NCI-H1105 treated with DMSO at 0.1 percent for 48 hours (cell line): ENCODE measurements at places on chromosomes 1 and 21.
A peak's percentile ranks its signal among the peaks of the same experiment; 100 is the strongest.

- DNase-seq = no peak
Measured at GRCh38 chr1:54297596-54298283, 97.8 kb downstream of the MRPL37 start.

GRCh38 chr1:9612162-9612845, 23.6 kb downstream of the TMEM201 start:
- no peak for DNase-seq

DNA sequence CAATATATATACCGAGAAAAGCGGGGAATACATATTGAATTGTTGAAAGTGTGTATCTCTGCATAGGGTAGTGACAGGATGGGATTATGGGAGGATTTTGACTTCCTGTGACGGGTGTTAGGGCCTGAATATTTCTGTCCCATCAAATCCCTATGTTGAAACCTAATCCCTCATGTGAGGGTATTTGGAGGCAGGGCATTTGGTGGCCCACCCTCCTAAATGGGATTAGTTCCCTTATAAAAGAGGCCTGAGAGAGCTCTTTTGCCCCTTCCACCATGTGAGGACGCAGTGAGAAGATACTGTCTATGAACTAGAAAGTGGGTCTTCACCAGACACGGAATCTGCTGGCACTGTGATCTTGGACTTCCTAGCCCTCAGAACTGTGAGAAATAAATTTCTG, 137.3 kb downstream of the ZSCAN20 start:
- no peak for DNase-seq

DNA sequence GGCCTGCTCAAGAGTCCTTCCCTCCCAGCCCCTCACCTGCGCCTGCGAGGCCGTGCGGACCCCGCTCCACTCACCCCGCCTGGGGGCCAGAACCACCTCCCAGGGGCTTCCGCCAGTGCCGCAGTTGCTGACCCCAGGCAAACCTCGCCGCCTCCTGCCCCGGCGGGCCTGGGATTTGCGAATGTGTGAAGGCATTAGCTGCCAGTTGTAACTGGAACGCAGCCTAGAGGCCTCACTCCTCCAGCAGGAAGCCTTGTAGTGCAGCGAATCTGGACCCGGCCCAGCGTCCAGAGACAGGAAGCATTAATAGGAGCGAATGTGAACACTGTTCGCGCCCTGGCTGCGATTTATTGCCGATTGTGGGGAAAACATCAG, 140.9 kb upstream of the ARHGEF16 start:
- DNase-seq = no peak

- peak; percentile 89 for DNase-seq
Measured at GRCh38 chr1:110190282-110190929, 19.7 kb upstream of the KCNC4 start.

DNA sequence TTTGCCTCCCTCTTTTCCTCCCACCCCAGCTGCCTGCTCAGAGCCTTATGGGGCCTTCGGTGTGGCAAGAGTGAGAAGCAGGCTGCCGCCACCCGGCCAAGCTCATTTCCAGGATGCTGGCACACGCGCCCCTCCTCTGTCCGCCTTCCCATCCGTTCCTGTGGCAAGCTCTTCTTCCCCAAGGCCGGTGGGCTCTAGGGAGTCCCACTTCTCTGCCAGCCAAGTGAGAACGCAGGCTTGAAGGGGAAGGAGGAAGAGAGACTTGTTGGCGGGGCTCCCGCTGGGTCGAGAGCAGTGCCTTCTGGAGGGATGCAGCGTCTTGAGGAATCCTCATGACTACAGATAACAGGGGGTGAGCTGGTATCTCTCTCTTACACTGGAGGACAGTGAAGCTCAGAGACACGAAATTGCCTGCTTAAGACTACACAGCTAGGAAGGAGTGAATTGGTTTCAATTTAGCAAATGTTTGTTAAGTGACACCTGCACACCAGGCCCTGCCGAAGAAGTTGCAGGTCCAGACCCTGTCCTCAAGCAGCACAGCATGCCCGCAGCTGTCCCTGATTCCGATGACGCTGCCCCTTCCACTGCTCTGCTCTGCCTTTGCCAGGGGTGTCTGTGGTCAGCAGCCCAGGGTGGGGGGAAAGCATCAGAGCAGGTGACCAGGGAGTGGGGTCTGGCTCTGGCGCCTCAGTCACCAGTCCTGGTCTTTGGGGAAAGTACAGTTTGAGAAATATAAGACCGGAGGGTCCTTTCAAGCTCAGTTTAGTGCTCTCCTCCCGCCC, 40.1 kb upstream of the FOXO6 start:
- DNase-seq = no peak

GRCh38 chr1:168453056-168453455, 90.7 kb downstream of the XCL2 start:
- DNase-seq = peak; percentile 70

DNA sequence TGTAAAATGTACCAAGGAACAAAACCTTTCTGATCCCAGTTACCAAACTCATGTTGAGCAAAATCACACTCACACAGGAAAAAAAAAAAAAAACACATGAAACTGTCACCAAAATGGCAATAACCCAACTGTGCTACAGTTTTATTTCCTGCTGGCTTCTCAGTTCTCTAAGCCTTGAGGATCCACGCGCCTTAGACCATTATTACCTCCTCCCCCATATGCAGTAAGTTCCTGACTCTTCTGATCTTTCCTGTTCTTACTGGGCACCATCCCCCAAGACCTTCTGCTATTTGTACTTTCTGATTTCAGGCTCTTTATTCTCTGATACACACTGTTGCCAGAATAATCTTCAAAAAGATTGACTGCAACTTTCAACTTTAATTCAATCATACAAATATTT, 79.6 kb downstream of the SLC45A1 start:
- DNase-seq = no peak

- no peak for DNase-seq
Measured at GRCh38 chr1:245464290-245464689, 309.5 kb downstream of the KIF26B start.

- no peak for DNase-seq
Measured at GRCh38 chr1:100930494-100930893, 34.6 kb downstream of the SLC30A7 start.

GRCh38 chr1:232510367-232511110, 119.4 kb downstream of the SIPA1L2 start:
- no peak for DNase-seq

GRCh38 chr1:194225821-194226220, 1039.4 kb upstream of the B3GALT2 start:
- no peak for DNase-seq

- no peak for DNase-seq
Measured at GRCh38 chr1:183989078-183989577, 48.4 kb downstream of the COLGALT2 start.

GRCh38 chr1:45654540-45655280, 30.9 kb upstream of the CCDC17 start:
- DNase-seq = no peak

GRCh38 chr1:86552376-86552775, 5.5 kb downstream of the CLCA4 start:
- no peak for DNase-seq

DNA sequence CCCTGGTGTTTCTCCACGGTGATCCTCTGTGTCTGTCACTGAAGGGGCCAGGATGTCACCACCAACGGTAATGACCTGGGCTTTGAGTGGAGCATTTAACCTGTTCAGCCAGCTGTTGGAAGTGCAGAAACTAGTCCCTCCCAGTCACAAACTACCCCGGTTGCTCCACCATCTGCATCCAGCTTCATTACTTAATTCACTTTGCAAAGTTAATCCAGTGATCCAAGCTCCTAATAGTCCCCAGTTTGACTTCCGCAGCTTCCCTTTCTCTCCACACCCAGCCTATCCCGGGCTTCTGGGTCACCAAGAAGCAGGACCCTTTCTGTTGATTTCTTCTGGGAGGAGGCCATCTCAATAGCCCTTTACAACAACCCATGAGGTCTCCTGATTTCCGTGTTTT, 63.5 kb downstream of the MDM4 start:
- DNase-seq = no peak

GRCh38 chr1:15650433-15650832, 33.2 kb downstream of the DDI2 start:
- no peak for DNase-seq

GRCh38 chr21:46268371-46268770, 17.0 kb downstream of the MCM3AP start:
- no peak for DNase-seq

- no peak for DNase-seq
Measured at GRCh38 chr1:237692255-237692654, 198.5 kb downstream of the ZP4 start.

DNA sequence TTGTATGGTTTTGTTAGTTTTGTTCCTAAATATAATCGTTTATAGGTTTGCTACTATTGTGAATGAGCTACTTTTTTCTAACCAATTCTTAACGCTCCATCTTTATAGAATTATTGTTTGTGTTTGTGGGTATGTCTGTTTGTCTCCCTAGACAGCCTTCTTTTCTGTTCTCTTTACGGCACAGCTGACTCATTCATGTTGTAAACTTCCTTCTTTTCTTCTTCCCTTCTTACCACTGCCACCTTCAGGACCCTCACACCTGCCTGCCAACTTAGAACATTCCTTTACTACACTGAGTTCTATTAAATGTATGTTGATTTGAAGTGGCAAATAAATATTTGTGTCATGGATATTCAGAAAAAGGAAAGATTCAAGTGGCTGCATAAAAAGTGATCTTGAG, 29.1 kb downstream of the AK5 start:
- no peak for DNase-seq

GRCh38 chr1:110636149-110636935, 30.2 kb upstream of the KCNA2 start:
- no peak for DNase-seq

DNA sequence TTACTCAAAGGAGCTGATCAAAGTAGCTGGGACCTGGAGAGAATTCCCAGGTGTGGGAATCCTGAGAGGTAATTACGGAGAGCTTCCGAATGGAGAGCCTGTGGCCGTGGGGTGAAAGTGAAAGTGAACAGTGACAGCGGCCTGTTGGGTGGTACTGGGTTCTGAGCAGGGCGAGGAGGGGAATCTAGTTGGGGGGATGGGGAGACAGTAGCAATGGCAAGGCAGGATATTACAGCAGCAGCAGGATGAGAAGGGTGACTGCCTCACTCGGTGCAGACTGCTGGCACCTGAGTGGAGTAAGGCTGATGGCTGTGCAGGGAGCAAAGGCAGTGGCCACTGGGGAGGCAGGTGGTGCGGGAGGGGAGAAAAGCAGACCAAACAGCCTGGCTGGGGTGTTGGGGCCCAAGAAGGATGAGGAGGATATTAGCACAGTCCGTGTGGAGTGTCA, 70.3 kb upstream of the PRDX6 start:
- no peak for DNase-seq

DNA sequence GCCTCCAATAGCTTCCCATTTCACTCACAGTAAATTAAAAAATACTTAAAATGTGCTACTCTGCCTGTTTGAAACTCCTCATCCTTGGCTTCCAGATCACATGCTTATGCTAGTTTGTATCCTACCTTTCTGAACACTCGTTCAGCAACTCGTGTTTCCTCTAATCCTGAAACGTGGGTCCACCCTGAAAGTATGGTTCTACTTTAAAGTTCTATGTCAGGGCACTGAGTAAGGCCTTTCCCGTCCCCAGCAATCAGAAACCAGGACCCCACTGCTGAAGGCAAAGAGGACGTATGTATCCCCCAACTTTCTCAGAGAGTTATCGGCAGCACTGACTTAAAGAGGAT, 419 bp upstream of the TSEN15 start:
- DNase-seq = peak; percentile 42

DNA sequence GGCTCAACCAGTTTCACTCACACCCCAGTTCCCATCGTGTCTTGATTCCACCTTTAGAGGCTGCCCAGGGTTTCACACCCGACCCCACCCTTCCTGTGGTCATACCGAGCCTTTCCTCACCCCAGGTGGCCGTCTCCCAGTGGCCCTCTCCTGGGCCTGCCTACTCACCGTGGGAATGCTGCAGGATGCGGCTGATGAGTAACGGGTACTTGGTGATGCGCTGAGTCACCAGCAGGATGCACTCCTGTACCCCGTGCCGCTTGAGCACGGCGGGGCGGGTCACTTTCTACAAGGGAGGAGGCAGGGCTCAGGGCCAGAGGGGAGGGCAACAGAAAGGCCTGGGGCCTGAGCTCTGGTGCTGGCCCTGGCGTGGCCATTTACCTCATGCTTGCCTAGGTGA, 16.4 kb downstream of the ARHGEF2 start:
- no peak for DNase-seq

DNA sequence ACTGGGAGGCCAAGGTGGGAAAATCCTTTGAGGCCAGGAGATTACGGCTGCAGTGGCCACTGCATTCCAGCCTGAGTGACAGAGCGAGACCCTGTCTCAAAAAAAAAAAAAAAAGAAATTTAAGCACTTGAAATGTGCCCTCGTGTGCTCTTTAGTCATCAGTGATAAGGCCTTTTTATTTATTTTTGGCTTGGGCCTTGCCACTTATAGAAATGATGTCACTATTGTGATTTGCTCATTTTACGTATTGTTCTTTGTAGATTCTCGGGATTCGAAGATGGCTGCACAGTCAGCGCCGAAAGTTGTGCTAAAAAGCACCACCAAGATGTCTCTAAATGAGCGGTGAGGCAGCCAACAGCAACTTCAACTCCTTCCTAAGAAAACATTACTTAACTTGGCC, 2.4 kb downstream of the CHTOP start:
- DNase-seq = no peak

DNA sequence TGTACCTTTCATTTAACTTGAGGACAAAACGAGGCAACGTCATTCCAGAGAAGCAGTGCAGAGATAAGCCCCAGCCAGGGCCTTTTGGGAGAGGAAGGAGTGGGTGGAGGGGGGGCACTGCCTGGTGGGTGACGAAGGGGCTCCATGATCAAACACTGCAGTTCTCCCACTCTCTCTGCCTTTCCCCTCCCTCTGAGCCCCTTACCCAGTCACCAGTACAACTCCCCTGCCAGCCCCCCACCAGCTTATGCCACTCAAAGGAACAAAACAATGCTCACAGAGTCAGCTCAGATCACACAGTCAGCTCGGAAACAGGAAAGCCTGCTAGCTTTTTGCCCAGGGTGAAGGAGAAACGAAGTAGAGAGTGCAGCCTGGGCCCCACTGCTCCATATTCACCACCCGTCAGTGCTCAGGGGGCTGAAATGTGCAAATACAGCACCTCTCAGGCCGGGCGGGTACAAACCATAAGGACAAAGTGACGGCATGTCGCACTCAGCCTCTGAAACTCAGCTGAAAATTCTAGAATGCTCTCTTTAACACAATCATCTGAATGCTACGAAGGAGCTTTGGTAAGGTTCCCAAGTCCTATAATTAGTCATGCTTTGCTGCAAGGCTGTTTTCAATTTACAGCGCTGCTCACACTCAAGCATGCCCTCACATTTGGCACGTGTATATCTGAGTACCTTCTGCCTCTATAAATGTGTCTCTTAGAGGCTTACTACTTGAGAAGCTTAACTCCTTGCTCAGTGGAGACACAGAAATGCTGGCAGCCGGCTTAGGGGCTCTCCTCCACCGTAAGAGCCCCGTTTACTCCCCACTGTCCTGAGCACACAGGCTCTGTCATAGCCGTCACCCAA, 65.8 kb upstream of the RAB4A start:
- DNase-seq = no peak

- no peak for DNase-seq
Measured at GRCh38 chr1:209749205-209749604, 6.6 kb upstream of the TRAF3IP3 start.

- peak; percentile 75 for DNase-seq
Measured at GRCh38 chr21:41631564-41632461, 123.9 kb upstream of the TMPRSS2 start.
